A549 treated with DMSO at 1 μM for 4 hours (cell line): ENCODE measurements at places on chromosomes 6 and 20. TPM values are rescaled to one million over a fixed set of nuclear protein-coding genes. Genes with fewer than 3 reads are reported as not detected.

Gene ATXN1
- total RNA-seq: 2.7 to 3.9 TPM (median 3.3 TPM) in 5 replicates

Gene NKAPL
- total RNA-seq: not detected in 5 replicates

Gene PHACTR3
- total RNA-seq: 0.09 TPM in 1 of 5 replicates, not detected in the others

Gene NCR2
- not detected in 5 replicates for total RNA-seq

Gene TRIM40
- not detected in 5 replicates for total RNA-seq

Gene ENPP4
- 0.26 to 0.53 TPM (median 0.32 TPM) in 5 replicates for total RNA-seq

Gene FAM162B
- 0.08 TPM in 1 of 5 replicates, not detected in the others for total RNA-seq

Gene SFT2D1
- 35.1 to 45.6 TPM (median 42.8 TPM) in 5 replicates for total RNA-seq

Gene GSTA2
- 0.06 to 0.17 TPM in 2 of 5 replicates, not detected in the others for total RNA-seq

Gene RSPH9
- 0.17 to 0.26 TPM (median 0.20 TPM) in 5 replicates for total RNA-seq

Gene HDGFL1
- not detected in 5 replicates for total RNA-seq

Gene HLA-DRA
- not detected in 5 replicates for total RNA-seq

Gene FAM184A
- 0.07 TPM in 1 of 5 replicates, not detected in the others for total RNA-seq
